ENCODE measurements at places on chromosomes 6 and 20.

DNA sequence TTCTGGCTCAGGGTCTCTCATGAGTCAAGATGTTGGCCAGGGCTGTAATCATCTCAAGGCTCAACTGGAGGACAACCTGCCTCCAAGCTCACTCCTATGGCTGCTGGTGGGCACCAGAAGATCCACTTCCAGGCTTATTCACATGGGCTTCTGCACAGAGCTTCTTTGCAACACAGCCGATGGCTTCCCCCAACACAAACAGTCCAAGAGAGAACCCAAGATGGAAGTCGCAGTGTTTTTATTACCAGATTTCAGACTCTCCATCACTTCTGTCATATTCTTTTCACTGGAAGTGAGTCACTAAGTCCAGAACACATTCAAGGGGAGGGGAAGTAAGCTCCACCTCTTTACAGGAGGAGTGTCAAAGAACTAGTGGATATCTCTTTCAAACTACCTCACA, 75.5 kb downstream of the CD164 start:
- no peak for DNase-seq

- DNase-seq = no peak
Observed at GRCh38 chr6:126797981-126798380, 320.5 kb upstream of the RSPO3 start.

GRCh38 chr6:157054531-157054979, 268.8 kb downstream of the TMEM242 start:
- DNase-seq = no peak

DNA sequence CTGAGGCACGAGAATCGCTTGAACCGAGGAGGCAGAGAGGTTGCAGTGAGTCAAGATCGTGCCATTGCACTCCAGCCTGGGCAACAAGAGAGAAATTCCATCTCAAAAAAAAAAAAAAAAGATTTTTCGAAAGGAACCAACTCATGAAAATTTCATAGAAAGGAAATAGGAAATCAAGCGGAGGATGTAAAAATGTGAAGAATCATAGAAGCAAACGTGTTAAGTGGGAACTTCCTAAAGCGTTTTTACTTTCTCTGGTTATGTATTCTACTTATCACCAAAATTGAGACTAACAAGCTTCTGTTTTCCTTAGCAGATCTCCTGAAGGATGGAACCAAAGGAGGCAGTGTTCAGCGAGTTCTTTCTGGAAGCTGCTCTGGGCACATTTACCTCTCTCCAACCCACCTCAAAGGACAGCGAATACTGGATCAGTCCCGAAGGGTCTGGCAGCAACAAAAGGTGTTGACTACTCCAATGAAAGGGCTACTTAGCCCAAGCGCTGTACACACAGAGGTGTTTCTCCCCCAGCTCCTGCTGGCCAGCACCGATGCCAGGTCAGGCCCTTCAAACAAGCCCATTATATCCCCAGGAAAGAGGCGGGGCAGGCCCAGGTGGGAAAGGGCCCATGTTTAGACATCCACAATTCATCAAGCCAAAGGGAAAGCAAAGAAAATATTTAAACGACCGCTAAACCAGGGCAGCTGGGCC, 327.5 kb upstream of the JARID2 start:
- DNase-seq = no peak

GRCh38 chr20:45157962-45158361, 16.7 kb upstream of the PI3 start:
- peak; percentile 0 for DNase-seq

DNA sequence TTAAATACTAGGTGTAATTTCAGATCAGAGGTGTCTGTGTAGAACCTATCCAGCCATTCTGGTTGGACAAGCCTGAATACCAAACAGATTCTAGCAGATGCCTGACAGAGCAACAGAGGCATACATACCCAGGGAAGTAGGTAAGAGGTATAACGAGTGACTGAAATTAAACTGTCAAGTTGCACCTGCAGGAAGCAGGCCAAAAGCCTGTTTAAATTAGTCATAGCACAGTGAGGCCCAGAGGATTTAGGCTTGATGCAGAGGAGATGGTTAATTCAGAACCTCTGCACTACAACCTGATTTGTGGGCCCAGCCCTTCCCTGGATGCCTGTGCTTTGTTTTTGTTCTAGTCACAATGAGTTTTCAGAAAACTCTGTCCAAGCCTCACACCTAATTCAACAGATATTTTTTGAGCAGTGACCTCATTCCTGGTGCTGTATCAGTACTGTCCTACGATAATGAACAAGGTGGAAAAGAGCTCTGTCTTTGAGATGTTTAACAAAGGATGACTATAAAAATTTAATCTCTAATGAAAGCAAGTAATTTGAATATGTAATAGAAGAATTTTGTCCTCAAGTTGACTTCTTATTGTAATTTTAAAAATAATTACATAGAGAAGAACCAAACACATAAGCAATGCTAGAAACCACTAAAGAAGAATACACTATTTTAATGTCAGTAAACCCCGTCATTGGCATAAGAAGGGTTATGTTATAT, 31.7 kb downstream of the C6orf58 start:
- no peak for DNase-seq
